ENCODE measurements at places on chromosomes 13 and 19. TPM values are rescaled to one million over a fixed set of nuclear protein-coding genes. Genes with fewer than 3 reads are reported as not detected.

DNA sequence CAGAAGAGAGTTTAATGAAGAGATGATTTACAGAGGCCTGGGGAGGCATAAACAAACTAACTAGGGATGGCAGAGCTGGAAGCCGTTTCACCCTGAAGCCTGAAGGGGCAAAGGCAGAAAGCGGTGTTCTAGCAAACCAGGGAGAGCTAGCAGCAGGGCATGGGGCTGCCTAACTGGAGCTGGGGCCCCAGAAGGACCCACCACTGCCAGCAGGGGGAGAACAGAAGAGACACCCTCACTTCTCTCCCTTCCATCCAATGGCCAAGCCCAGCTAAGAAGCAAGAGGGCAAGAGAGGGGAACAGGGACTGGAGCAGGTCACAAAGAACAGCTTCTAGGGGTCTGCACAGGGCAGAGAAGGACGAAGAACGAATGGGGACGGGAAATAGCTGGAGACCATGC, 195.5 kb downstream of the KATNAL1 start:
- no peak for DNase-seq

DNA sequence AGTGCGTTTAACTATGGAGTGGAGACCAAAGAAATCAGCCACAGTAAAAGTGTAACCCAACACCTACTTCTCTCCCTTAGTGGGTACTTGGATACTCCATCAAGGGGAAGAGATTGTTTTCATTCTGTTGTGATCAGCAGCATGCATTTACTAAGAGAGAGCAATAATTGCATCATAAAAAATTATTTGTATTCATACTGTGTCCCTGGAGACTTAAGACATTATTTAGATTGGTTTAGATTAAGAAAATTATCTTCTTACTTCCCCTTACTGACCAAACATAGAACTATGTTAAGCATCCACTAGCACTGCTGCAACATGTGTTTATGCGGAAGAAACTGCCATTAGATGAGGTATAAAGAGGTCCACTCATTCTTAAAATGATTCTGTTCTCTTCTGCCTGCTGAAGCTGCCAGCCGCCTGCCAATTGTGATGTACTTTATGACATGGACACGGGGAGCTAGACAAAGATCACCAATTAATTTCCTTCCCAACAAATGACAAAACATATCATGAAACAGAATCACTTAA, 738.5 kb downstream of the DIAPH3 start:
- no peak for DNase-seq

GRCh38 chr19:8681345-8682029, 17.1 kb downstream of the ACTL9 start:
- no peak for DNase-seq

DNA sequence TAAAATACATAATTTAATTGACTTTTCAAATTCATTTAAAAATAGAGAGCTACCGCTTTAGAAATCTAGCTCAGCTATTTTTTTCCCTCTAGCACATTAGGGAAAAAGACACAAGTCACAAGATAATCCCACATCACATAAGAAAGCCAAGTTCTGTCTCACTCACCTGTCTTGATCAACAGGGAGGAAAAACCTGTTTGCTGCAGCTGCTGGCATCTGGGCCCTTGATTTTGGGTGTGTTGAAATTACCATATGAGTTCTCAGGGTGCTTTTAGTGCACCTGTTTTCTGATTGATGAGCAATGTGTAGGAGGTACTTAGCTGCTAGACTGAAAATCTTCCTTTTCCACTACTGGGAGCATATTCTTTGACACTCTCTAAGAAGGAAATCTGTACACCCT, 53.8 kb downstream of the ZDHHC20 start:
- DNase-seq, result no peak

DNA sequence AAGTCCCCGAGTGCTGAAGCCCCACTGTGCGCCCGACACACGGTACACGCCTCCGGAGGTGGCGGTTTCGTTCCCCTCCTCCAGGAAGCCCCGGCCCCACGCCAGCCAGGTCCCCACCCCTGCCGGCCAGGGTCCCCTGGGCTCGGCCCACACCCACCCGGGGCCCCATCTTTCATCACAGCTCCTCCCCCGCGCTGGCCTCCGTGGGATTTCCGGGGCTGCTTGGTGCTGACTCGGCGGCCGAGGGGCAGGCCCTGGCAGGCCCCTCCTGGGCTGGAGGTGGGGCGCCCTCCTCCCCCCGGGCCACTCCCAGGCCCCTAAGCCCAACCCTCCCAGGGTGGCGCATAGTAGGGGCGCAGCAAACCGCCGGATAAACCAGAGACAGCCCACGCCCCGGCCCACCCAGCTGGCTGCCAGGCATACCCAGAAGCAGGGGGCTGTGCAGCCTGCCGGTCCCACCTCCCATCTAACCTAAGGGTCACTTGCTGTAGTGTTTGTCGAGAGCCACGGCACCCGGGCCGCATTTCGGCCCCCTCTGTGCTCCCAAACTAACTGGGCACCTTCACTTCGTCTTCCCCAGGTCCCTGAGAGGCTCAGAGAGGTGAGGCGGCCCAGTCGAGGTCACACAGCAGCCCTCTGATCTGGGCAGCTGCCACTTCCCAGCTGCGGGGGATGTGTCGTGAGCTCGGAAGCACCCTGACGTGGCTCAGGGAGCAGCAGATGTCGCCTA, 6.6 kb downstream of the ZBTB7A start:
- DNase-seq, result no peak

DNA sequence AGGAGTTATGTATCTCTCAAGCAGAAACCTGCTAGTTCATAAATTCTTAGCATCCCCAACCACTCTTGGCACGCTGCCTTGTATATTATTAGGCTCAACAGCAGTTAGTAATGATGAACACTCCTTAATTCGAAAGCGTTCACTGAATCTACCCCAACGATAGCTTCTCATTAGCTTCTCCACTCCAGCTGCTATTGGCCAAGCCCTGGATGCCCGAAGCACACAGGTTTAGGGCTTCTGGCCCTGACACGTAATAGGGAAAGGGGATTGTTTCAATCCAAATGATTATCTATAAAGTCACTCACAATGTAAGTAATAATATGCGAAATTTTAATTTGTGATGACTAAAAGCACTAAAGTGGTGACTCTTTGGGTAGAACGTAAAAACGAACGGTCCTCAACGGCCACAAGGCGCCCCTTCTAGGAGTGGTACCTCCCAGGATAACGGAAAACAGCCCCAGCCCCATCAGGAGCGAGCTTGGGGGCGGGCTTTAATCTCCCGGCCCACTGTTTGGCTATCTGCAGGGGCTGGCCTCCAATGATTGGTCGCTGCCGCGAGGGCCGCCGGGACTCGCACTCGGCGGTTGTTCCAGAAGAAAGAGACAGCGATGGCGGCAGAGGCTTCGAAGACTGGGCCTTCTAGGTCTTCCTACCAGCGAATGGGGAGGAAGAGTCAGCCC, at the start of gene RNF17:
Gene RNF17, plus strand, starts transcription at position 574 of the 680 bp plus-strand sequence. Its CDS starts 35 bp downstream, at position 609.
- DNase-seq, result no peak

DNA sequence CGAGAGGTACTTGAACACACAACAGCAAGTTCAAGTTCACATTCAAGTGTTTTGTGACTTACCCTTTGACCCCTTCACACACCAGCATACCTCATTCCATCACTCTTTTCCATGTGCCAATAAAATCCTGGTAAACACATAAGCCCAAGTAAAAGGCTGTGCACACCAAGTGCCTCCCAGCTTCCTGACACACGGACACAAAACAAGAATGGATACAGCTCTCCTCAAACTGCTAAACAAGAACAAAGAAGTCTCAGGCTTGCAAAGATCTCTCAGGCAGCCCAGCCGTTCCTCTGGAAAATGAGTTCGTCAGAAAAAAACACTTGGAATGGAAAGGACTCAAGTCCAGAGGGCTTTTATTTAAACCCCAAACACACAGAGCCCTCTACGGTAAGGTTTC, 83.7 kb downstream of the NUFIP1 start:
- DNase-seq, result no peak

GRCh38 chr19:18543814-18544475, 572 bp upstream of the FKBP8 start:
- DNase-seq, result peak; percentile 64

DNA sequence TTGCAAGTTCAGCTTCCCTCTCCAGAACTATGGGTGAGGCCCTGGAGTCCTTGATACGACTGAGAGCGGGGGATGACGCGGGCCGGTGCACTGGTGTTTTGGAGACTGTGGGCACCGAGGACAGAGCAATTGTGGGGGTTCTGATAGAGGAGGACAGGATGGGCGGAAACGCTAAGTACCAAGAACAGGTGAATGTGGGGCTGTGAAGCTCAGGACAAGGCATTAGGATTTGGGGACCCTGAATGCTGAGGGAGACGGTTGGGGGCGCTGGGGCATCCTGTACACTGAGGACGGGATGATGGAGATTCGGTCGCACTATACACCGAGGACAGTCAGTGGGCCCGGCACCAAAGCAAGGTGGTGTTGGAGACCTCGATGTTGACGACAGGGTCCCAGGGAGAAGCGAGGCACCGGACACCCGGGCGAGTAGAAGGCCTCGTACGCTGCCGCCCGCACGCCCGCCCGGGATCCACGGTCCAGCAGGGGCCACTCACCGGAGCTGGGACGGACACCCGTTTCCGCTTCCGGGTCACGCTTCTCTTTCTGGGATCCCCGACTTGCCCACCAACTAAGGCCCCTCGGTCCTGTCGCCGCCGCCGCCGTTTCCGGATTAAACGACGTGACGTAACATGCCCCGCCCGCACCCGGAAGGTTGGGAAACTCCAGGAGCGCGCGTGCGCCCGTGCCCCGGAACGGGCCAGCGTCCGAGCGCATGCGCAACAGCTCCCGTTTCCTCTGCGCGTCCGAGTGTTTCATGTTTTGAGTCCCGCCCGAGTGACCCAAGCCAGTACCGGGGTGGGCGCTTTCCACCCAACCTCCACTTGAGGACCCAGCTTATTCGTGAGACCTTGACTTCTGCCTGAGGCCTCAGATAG, at the start of gene CHMP2A:
Gene CHMP2A, minus strand, starts transcription at position 612 of the 875 bp plus-strand sequence. CDS start 893 bp downstream, outside the sequence.
- DNase-seq, result peak; percentile 99

DNA sequence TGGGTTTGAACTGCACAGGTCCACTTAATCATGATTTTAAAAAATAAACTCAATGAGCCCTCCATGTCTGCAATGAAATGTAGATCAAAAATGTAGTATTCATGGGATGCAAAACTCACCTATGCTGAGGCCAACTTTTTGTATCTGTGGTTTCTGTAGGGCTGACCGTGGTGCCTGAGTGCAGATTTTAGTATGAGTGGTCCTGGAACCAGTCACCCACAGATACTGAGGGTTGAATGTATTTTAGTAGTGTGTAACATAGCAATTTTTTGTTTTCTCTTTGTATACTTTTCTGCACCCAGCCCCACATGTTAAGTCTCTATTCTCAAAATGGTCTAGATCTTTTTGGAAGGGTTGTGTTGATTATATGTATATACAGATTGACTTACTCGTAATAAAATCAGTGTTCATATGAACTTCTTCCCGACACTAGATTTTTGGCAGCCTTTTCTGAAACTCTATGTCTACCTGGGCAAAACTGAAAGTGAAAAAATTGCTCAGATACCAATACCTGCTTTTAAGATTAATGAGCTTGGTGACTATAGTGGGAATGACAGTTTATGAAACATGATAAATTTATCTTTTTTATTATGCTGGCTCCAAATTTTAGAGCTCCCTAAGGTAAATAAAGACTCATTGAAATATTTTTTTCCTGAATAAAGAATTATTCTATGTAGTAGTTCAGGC, 51.6 kb downstream of the DNAJC15 start:
- no peak for DNase-seq

DNA sequence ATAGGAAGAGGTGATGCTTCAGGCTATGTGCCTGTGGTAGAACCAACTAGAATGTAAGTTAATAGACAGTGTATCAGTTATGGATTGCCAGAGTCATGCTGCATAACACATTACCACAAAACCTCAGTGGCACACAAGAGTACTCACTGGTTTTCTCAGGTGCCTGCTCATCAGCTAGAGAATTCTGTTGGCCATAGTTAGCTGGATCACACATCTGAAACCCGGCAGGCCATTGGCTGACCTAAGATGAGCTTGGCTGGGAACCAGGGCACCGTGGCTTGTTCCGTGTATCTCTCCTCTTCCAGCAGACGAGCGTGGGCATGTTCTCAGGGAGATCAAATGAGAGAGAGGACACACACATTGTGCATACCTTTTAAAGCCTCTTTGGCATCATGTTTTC, 76.7 kb downstream of the TEX26 start:
- no peak for DNase-seq

DNA sequence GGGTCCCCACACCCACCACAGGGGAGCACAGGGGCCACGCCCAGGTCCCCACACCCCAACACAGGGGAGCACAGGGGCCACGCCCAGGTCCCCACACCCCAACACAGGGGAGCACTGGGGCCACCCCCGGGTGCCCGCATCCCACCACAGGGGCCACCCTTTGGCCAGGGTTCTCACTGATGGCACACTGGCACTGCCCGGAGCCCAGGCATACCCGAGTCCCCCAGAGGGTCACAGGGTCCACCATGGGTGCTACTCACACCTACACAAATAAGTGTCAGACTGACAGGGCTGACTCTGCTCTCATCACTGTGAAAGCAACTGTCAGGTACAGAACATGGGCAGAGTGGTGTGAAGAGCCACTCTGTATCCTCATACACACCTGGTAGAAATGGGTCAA, 98.8 kb downstream of the TUBGCP3 start:
- no peak for DNase-seq

- no peak for DNase-seq
These were observed 22.2 kb downstream of the ZNF701 start for GRCh38 chr19:52592301-52592700.

- DNase-seq, result no peak
These were observed 35.8 kb downstream of the ZNF420 start for GRCh38 chr19:37114001-37114400.

DNA sequence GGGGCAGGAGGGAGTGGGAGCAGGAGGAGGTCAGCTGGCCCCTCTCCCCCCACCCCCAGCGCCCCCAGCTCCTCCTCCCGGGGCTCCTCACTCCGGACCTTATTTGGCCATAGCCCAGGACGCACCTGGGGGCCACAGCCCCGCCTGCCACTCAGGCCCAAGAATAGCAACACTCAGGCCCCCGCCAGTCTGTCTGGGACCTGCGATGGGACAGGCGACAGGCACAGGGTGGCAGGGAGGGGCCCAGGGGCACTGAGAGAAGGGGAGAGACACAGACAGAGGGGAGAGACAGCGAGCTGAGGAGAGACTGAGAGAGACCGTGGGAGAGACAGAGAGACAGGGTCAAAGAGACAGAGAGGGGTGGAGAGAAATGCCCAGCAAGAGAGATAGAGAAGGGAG, 10.2 kb downstream of the JOSD2 start:
- no peak for DNase-seq

Gene CD70
- total RNA-seq, result not detected

Gene RFPL4AL1
- total RNA-seq, result not detected

Gene MISP
- total RNA-seq, result 0.96 TPM

Gene IZUMO2
- not detected for total RNA-seq

Gene ZNF99
- not detected for total RNA-seq

Gene ZSWIM4
- total RNA-seq, result 5.7 TPM

Gene IGSF23
- total RNA-seq, result not detected

Gene PSG6
- total RNA-seq, result not detected

Gene PDX1
- total RNA-seq, result not detected

Gene GPC5
- 1.3 TPM for total RNA-seq

All from right atrium auricular region (tissue), 2 donors.